ENCODE measurements at places on chromosomes 3 and 15.

GRCh38 chr15:41792000-41792637 is 17.8 kb downstream of the MAPKBP1 start:
- peak; percentile 32 for DNase-seq

GRCh38 chr15:89515477-89515876 is 19.1 kb upstream of the RHCG start:
- DNase-seq = no peak

- DNase-seq = no peak
Measured at GRCh38 chr3:16471897-16472296, 41.6 kb downstream of the RFTN1 start.

DNA sequence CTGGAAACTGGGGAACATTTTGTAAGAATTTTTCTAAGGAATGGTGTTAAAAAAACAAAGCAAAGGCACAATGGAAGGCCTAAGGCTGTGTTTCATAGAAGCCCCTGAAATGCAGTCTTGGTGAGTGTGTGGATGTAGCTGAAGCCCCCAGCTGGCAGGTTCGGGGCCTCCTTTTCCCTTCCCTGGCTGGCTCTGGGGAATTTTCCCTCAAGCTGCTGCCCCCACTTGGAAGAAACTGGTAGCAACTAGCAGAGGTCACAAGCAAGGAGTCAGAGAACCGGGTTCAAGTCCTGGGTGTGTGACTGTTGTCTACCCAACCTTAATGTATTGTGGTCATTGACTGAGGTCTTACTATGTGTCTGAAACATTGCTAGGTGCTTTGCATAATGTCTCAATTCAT is 85.3 kb upstream of the MYZAP start:
- no peak for DNase-seq

GRCh38 chr15:70243686-70244540 is 146.2 kb upstream of the TLE3 start:
- no peak for DNase-seq

DNA sequence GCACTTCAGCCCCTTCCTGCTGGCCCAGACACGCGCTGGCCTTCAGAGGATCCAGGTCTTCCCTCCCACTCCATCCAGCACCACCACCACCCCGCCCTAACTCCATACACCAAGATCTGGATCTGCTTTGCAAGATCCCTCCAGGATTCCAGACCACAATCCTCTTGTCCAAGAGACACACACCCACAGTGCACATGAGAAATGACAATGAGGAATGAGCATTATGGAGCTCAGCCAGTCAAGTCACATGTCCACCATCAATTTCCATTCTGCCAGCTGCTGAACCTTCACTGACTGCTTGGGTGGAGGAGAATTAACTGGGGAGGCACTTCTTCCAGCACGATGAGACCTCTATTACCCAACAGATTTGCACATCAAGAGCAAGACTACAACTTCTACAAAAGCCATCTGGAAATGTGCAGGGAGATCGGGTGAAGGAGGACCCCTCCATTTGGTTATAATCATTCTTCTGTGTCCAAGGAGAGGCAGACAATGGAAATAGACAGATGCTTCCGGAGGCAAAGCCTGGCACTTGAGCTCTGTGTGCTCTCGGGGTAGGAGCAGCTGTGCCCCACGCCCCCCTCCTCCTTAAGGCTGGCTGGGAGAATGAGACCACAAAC is 12.3 kb upstream of the SPATA12 start:
- DNase-seq = peak; percentile 69

DNA sequence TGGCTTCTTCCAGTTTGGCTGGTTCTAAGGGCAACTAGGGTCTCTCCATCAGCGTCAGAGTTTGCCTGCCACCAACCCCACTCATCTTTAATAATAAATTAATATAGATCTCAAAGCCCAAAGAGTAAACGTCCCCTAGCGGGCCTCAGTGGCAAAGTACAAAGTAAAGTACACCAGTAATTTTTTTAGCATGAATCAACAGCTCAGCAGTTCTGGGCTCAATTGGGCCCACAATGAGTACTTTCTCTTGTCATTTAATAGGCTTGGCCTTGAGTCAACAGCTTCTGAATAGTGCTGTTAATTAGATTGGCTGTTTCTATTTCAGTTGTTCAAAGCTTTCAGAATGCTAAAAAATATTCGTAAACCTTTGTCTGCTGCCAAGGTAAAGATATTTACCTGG is 89.0 kb upstream of the PFN2 start:
- peak; percentile 23 for DNase-seq

GRCh38 chr3:30269751-30270445 is 336.5 kb upstream of the TGFBR2 start:
- no peak for DNase-seq

DNA sequence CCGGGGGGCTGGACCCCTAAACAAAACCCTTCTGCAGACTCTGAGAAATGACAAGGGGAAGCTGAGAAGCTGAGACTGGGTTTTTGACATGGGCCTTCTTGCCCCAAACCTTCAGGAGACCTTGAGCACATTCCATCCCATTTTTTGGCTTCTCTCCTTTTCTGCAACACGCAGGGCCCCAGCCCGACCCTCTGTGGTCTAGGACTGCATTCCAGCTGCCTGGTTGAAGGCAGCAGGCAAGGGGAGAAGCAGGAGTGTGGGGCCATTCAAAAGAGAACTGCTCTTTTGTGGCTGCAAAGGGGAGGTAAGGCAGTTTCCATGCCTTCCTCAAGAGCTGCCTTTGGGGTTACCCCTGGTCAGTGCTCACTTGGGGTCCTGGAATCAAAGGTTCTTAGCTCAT is 263.0 kb downstream of the TLE3 start:
- DNase-seq = no peak

- DNase-seq = no peak
Measured at GRCh38 chr3:9308298-9308990, 54.4 kb upstream of the THUMPD3 start.

DNA sequence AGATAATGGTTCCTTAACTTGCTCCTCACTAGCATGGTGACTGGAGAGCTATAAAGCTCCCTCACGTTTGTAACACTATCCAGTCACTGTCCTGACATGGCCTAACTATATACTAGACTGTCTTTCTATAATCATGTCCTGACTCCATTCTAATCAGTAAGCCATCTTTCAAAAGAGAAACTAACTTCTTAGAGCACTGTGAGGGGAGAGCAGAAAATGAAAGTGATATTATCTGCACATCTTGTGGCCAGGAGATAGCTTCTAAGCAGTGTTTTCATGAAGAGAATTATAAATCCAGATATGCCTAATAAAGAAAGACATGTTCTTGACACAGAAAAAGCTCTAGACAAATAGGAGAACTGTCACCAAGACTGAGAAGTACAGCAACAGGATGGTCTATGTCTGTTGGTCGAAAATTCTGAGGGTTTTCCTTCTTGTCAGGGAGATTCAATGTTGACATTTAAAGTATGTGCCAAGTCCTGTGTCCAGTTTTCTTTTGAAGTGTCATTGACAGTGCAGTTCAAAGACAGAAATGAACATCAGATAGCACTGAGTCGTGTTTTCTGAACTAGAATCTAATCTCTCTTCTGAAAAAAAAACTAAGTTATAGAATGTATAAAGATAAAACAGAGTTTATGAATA is 230.6 kb upstream of the PEX5L start:
- no peak for DNase-seq

DNA sequence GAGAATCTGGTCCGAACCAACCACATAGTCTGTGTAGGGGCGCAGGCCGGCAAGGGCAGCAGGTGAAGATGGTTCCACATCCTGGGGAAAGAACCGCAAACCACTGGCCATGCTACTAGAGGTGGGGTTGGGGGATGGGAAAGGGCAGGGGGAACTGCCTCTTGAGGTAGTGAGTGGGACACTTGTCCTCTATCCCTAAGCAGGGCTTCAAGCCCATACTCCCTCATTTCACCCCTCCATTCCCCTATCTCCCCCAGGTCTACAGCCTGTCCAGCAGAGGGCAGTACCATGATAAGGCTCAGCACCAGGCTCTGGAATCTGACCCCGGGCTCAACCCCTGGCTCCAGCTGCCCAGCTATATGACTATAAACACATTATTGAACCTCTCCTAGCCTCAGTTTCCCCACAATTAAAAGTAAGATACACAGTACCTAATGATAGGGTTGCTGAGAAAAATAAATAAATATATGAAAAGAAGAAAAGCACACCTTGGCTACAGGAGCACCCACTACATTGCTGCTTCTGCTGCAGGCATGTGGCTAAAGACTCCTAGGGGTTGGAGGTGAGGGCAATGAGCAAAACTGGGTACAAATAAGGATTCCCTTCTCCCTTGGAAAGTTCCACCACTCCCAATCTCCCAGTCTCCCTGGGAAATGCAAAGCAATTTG is 6.3 kb downstream of the GORASP1 start:
- peak; percentile 1 for DNase-seq

- DNase-seq = no peak
Measured at GRCh38 chr3:175002732-175003143, 143.6 kb downstream of the NAALADL2 start.

DNA sequence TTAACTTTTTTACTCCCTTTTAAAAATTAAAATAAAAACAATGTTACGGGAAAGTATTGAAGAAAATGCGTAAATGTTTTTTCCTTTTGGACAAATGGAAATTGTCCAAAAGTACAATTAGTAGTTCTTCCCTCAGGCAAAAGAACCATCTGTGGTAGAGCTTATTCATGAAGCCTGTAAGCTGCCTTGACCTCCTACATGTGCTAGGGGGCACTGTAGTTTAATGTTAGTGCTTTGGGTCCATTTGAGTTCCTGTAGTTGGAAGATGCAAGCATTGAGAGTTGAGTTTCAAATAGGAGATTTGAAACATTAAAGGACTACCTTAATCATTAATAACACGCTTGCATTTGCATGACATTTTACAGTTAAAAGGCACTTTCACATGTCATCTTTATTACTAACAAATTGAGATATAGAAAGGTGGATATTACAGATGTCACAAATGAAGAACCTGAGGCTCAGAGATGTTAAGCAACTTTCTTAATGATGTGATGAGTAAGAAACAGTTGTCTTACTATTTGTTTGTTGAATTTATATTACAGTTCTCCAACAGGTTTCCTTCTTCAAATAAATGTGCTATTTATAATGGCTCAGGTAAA is 1.8 kb upstream of the ZNF385D start:
- peak; percentile 30 for DNase-seq

DNA sequence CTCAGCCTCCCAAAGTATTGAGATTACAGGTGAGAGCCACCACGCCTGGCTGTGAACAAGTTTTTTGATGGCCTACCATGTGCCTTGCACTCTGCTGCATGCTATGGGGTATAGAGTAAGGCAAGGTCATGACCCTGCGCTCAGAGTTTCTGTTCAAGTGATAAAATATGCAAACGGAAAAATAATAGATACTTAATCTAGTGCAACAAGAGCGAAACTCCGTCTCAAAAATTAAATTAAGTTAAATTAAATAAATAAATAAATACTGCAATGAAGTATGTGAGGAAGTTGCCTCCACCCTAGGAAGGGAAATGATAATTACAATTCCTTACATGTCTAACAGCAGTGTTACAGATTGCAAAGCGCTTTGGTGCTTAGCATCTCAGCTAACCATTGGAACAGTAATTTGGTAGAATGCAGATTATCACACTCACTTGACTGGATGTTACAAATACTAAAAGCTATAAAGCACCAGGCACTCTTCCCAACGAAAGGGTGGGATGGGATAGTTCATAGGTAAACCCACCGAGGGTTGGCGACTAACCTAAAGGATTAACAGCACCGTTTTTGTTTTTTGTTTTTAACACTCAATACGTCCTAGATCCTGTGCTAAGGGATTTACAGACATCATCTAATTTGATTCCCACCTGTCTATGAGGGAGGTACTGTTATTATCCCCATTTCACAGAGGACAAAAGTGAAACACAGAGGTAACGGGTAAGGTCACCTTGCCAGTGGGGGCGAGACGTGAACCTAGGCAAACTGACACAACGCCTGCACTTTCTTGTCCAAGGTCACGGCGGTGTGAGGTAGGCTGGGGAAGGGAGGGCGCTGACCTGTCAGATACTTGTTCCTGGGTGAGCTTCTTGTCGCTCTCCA is 793 bp upstream of the FANCD2 start:
- no peak for DNase-seq

DNA sequence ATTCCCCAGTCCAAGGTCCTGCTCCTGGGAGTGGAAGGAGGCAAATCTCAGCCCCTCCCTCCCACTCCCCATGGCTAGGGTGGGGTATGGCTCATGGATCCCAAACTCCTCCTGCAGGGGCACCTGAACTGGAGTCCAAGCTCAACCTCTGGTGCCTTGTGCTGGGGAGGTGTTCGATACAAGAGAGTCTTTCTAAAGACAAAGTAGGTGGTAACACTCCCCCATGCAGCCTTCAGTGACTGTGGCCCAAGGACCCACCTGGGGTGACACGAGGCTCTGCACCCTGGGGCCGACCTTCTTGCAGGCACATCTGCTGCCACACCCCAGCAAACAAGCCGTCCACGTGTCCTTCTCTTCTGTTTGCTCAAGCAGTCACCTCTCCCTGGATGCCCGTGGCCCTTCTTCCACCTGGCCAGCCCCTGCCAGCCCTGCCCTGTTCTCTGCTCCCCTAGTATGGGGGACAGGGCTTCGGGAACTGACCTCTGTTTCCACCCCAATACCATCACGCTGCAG is 36.7 kb upstream of the SLC6A11 start:
- DNase-seq = no peak

- peak; percentile 4 for DNase-seq
Measured at GRCh38 chr3:41193794-41194539, 5.3 kb upstream of the CTNNB1 start.

GRCh38 chr3:194125442-194125841 is 10.5 kb upstream of the HES1 start:
- peak; percentile 60 for DNase-seq

DNA sequence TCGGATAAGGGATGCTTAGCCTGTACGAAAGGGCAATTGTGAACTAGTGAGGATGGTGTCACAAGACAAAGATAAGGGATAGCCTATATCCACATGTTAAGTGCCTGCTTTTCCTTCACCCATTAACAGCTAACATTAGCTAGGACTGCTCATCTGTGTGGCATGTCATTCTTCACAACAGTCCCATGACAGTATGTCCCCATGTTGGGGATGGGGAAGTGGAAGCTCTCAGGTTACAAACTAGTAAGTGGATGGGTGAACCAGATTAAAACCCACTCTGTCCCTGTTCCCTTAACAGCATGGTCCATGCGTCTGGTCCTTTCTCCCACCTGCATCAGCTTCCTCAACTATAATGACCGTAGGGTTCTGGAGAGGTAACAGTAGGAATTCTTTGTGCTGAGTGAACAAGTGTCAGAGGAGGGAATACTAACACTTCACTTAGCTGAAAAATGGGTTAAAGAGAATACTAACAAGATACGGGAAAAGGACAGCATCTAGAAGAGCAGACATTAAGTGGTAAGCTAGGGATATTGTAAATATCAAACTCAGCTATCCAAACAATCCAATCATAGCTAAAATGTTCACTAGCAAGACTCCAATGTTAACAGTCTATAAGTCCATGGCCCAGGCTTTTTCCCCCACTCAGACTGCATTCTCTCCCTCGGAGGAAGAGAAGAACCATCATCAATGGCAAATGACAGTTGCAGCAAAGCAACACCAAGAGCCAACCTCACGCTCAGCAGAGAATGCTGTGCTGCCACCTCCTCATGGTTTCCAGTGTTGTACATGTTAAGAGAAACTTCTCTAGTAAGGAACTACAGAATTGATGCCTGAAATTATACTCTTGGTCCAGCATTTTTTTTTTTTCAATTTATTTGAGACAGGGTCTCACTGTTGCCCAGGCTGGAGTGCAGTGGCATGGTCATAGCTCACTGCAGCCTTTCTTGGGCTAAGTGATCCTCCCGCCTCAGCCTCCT is 5.0 kb downstream of the RPLP1 start:
- no peak for DNase-seq

- peak; percentile 42 for DNase-seq
Measured at GRCh38 chr15:64430000-64430735, 30.2 kb upstream of the ZNF609 start.

GRCh38 chr3:37068031-37068430 is 74.7 kb downstream of the MLH1 start:
- DNase-seq = no peak
